ENCODE measurements at places on chromosomes 16 and 17.

DNA sequence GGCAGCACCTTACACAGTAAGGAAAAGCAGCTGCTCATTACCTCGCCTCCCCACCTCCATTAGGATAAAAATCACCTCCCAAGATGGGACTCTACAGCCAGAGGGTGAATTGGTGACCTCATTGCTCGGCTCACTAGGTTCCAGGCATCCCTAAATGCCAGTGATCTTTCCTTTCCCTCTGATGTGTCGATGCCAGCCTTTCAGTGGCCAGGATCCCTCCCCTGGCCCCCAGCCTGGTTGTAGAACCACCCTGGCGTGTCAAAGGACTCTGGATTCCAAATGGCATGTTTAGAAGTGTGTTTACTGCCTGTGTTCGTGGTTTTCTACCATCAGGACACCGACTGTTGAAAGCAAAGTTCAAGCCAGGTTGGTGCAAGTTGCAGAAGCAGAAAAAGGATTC, 72.1 kb upstream of the LYRM9 start:
- no peak for DNase-seq

DNA sequence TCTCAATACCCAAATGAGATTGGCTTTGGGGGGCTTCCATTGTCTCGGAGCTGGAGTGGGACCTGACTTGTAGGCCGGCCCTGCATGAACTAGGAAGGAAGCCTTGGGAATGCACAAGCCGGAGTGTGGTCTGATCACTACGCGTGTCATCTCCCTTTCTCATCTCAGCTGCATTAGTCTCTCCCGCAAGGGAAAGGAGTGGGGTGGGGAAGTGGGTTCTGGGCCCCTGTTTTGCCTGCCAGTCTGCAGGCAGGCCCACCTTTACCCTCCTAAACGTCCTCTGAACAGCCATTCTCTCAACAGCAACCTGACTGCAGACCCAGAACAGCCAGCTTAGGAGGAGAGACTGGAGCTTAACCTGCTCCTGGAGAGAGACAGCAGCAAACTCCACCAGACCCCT, 11.4 kb upstream of the DNAI2 start:
- no peak for DNase-seq

DNA sequence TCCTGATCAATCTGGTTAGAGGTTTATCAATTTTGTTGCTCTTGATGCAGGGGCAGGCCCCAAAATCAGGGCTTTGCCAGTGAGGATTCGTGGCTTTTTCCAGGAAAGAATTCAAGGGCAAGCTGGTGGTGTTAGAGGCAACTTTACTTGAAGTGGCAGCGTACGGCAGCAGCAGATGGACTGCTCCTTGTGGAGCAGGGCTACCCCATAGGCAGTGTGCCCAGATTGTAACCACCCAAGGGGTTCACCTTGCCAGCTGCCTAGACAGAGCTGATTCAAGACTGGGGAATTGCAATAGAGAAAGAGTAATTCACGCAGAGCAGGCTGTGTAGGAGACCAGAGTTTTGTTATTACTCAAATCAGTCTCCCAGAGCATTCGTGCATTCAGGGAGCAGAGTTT, 16.7 kb downstream of the DRC7 start:
- DNase-seq = no peak

DNA sequence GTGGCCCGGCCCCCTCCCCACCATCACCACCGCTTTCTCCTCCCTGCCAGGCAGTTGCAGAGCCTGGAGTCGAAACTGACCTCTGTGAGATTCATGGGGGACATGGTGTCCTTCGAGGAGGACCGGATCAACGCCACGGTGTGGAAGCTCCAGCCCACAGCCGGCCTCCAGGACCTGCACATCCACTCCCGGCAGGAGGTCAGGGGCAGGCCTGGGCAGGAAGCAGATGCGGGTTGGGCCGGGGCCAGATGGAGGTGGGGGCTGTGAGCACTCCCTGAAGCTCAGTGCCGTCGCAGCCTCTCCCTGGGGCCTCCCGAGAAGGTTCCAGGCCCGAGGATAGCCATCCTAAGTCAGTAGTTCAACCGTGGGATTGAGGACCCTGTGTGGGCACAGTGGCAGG, 14.2 kb upstream of the ADGRG3 start:
- no peak for DNase-seq

GRCh38 chr16:52078716-52079655, 468.0 kb downstream of the TOX3 start:
- no peak for DNase-seq

GRCh38 chr16:62035115-62036092, 834 bp downstream of the CDH8 start:
- DNase-seq = no peak

DNA sequence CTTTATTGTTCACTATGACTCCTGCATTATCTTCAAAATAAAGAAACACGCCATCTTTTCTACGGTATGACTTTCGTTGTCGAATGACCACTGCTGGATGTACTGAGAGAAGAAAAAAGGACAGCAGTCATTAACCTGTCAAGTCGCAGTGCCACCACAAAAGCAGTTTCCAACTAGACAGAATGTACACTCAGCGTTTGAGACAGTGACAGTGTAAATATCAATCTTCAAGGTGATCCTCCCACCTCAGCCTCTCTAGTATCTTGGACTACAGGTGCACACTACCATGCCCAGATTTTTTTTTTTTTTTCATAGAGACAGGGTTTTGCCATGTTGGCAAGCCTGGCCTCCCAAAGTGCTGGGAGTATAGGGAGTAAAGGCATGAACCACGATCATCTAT, 3.1 kb downstream of the RPL23 start:
- DNase-seq = no peak

DNA sequence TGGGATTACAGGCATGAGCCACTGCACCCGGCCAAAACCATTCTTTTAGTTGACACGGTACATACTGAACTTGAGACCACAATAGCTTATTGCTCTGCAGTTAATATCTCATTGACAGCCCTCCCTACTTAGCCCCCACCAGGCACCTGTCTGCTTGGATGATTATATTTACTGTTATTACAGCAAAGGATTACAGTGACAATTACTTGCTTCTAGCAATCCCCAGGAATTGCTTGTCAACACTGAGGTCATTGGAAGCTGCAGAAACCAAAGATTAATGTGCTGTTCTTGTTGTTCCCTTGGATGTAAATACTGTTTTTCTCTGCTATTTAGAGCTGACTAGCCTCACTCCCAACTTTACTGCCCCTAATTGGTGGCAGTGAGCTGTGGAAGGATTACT, 211.2 kb downstream of the LGALS9B start:
- no peak for DNase-seq

DNA sequence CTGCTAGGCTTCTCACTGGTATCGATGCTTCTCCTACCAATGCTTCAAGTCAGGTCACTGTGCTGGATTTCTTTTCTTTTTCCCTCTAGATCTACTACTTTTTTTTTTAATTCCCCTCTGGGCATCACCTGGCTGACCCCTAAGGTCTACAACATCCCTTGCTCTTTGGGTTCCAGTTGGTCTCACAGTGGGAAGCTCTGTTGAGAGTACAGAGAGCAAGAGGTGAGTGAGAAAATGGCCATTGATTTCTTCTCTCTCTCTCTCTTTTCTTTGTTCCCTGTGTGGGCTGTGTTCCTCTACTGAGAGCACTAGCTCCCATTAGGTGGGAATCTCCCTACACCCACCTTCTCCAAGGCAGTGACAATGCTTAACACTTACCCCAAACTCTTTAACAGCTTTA, 413.4 kb downstream of the KCNJ2 start:
- DNase-seq = no peak
